ENCODE measurements at places on chromosomes 1 and 21. TPM values are rescaled to one million over a fixed set of nuclear protein-coding genes. Genes with fewer than 3 reads are reported as not detected.

GRCh38 chr1:208120431-208120790, 123.8 kb downstream of the PLXNA2 start:
- no peak for DNase-seq

- DNase-seq: no peak
Measured at GRCh38 chr1:19877821-19878636, 4.2 kb upstream of the OTUD3 start.

DNA sequence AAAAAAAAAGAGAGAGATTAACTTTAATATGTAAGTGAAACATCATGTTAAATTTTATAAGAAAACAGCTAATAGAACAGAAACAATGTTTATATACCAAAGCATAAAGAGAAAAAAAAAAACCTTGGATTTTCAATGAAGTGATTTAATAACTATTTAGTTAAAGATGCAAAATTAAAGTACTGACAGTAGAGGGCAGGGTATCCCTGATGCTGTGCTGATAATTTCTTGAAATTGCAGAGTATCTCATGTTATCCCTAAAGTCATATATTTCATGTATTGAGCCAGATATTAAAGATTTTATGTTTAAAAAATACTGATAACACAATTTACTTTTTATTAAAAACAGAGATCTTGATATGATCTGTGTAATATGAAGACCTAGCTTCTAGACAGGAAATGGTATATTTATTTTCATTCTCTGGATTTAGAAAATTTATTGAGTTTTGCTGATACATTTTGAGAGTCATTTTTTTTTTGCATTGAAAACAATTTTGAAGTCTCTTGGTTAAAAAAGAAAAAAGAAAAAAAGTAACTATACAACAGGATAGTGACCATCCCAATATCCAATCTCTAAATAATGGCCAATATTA, 273.2 kb downstream of the USP25 start:
- DNase-seq: no peak

The CHD1L gene
- total RNA-seq: 30.9 TPM

The ADAMTSL4 gene
- 70.2 TPM for total RNA-seq

The RGS13 gene
- 0.22 TPM for total RNA-seq

The PIK3CD gene
- 17.9 TPM for total RNA-seq

All from sciatic nerve (tissue), 2 donors.